Right renal cortex interstitium (tissue), 3 donors: ENCODE measurements at places on chromosomes 1 and 21. TPM values are rescaled to one million over a fixed set of nuclear protein-coding genes. Genes with fewer than 3 reads are reported as not detected.

NEK2 gene
- 22.3 TPM for polyA plus RNA-seq

SLC1A7 gene
- 0.08 TPM for polyA plus RNA-seq

DNA sequence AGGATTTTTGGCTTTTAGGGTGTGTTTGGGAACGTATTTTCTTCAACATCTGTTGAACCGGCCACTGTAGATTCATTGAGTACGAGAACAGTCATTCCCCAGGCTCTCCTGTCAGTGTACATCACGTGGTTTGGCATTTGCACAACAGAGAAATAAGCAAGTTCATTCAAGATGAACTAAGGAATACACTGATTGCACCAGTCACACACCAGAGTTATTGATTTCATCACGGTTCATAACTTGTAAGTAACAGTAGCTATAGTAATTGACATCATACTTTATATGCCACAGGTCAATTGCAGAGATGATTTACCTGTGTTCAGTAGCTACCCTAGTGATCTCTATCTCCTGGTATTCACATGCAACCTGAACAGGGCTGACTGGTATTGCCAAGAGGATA lies 90.7 kb upstream of the ETS2 start:
- DNase-seq, result no peak

GRCh38 chr1:22231995-22232690 lies 89.2 kb upstream of the WNT4 start:
- no peak for DNase-seq

GRCh38 chr1:18452550-18452949 lies 28.2 kb upstream of the KLHDC7A start:
- no peak for DNase-seq

DNA sequence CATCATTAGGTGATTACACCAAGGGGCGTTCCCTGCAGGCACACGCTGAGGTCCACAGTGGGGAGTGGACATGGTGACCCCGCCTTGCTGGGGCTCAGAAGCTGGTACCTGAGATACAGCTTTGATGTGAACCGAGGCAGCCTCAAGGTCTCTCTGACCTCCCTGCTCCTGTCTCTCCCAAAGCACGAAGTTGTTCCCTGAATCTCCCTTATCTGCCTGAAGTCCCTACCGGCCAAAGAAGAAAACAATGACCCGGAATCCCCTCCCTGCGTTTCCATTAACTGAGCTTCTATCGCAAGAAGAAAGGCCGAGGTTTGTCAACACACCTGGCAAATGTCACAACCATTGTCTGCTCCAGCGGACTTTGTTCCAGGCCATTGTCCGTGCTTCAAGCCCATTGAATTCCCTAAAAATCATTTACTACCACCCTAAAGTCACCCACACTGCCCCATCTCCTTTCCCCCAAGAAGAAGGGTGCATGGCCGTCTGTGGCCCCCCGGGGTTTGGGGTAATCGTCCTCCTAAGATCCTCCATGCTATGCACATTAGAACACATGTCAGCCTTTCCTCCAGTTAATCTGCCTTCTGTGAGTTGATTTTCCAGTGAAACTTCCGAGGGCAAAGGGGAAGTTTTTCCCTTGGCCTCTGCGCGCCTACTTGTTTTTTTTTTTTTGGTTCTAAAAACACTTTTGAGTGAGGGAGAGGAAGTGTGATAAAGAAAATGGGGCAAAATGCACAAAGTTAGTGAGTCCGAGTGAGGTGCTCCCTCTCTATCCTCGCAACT lies 48.1 kb upstream of the COL18A1 start:
- no peak for DNase-seq

- DNase-seq, result no peak
These were observed 37.0 kb downstream of the AGO4 start for GRCh38 chr1:35844826-35845225.

- DNase-seq, result no peak
These were observed 188.4 kb downstream of the BACH1 start for GRCh38 chr21:29487154-29487553.
